ENCODE measurements at places on chromosomes 1 and 21. TPM values are rescaled to one million over a fixed set of nuclear protein-coding genes. Genes with fewer than 3 reads are reported as not detected.

GRCh38 chr1:154627257-154628120 lies 19.5 kb upstream of the ADAR start:
- H3K36me3 ChIP-seq = peaks cover 4% of the 10 kb centered on the region
- H3K4me1 ChIP-seq = peaks cover 7% of the 10 kb centered on the region
- peak overlapping the region; percentile 72 for H3K4me3 ChIP-seq
- peak; percentile 89 for DNase-seq
- peak overlapping the region; percentile 86 for H3K27ac ChIP-seq
- peaks cover 3% of the 10 kb centered on the region for H3K27me3 ChIP-seq

DNA sequence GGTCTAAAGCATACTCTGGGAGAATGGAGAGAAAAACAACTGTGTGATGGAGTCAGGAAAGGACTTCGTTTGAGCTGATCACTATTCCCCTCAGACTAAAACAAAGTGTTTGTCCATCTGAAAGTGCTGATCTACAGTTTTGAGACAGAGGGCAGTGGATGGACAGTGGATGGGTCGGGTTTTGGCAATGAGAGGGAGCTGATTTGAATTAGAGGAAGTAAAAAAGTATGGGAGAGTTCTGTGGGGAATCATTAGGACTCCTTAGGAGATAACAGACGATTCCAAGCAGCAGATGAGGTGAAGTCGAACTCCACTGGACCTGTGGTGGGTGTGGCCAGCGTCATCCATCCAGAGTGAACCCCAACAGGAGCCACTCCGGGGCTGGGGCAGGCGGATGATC lies 62.3 kb downstream of the PTGS2 start:
- H3K4me3 ChIP-seq = no peak overlapping the region
- H3K27ac ChIP-seq = no peak overlapping the region
- no peaks in the 10 kb centered on the region for H3K4me1 ChIP-seq
- no peaks in the 10 kb centered on the region for H3K36me3 ChIP-seq
- H3K27me3 ChIP-seq = no peaks in the 10 kb centered on the region

DNA sequence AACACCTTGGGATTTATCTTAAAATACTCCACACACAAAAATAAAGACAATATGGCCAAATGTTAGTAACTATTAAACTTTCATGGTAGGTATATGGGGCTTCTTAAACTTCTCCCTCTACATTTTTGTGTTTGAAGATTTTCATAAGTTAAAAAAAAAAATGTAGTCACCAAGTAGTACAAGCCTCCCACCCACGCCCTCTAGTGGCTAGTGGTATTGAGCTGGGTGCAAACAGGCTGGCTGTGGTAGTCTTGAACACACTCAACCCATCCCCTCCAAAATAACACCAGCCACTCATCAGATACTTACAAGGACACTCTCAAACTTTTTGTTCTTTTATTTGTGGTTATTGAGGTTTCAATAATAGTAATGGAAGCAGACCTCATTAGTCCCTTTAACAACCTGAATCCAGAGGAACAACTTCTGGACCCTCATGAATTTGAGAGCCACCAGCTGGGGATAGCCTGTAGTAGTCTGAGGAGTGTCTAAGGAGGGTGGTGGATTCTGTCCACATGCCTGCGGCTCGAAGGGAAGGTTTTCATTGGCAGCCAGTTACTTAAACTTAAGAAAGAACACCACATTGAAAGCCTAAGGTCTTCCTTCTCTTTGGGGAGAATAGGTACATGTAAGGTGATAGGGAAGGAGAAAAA lies 15.6 kb downstream of the RD3 start:
- peaks cover 19% of the 10 kb centered on the region for H3K27me3 ChIP-seq
- no peak overlapping the region for H3K27ac ChIP-seq
- no peak overlapping the region for H3K4me3 ChIP-seq
- peak; percentile 69 for DNase-seq
- H3K4me1 ChIP-seq = no peaks in the 10 kb centered on the region

- no peak overlapping the region for H3K27ac ChIP-seq
- no peak for DNase-seq
- no peak overlapping the region for H3K4me3 ChIP-seq
- no peaks in the 10 kb centered on the region for H3K4me1 ChIP-seq
- H3K27me3 ChIP-seq = no peaks in the 10 kb centered on the region
Measured at GRCh38 chr1:212367474-212368072, 47.1 kb downstream of the PACC1 start.

Gene PPP1R12B
- 8.4 TPM for polyA plus RNA-seq
